ENCODE measurements at places on chromosomes 11 and 22.

- no peak for DNase-seq
Measured at GRCh38 chr11:9095421-9095820, 4.0 kb upstream of the SCUBE2 start.

GRCh38 chr22:19766511-19767426 lies 6.2 kb downstream of the TBX1 start:
- DNase-seq = no peak

DNA sequence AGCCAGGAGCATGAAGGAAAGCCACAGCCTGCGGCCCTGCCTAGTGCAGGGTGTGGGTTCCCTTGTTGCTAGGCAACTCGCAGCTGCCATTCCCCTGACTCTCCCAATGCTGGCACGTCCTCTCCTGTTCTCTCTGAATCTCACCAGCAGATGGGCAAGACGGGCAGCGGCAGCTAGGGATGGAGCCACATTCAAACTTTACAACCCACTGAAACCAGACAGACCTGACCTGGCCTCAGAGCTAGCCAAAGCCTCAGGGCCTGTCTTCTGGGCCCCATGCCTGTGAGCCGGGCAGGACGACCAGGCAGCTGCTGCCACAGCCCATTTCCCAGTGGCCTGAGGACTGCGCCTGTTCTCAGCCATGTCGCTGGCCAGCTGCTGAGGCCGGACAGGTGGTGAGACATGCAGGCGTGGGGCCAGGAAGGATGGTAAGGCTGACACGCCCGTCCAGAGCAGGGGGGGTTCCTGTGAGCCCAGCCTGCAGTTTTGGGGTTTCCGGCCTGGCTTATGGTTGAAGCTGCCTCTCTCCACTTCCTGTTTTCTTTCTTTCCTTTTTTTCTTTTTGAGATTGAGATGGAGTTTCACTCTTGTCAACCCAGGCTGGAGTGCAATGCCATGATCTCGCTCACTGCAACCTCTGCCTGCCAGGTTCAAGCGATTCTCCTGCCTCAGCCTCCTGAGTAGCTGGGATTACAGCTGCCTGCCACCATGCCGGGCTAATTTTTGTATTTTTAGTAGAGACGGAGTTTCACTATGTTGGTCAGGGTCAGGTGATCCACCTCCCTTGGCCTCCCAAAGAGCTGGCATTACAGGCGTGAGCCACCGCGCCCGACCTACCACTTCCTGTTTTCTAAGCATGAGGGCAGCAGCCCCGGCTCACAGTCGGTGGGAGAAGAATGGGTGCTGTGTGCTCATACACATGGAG lies 4.1 kb downstream of the SUN2 start:
- DNase-seq = no peak

GRCh38 chr11:110200241-110200640 lies 96.2 kb downstream of the RDX start:
- no peak for DNase-seq

DNA sequence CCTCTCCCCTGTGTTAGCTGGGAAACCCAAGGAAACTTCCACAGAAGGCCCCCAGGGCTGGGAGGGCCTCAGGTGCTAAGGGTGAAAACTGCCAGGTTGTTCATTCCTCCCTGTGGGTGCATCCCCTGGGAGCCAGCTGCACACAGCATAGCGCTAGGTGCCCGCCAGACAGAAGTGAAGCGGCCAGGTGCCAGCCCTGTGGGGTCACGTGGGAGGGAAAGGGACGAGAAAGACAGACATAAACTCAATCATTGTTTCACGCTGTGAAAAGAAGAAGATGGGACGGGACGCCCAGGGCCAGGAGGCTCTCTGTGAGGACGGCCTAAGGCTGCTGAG lies 31.6 kb upstream of the HMOX1 start:
- DNase-seq = no peak

GRCh38 chr11:4459500-4459899 lies 10.4 kb downstream of the OR52K2 start:
- no peak for DNase-seq

GRCh38 chr11:42800041-42800440 lies 511.8 kb upstream of the API5 start:
- DNase-seq = no peak

All from DMS79 treated with DMSO at 0.1 percent for 48 hours (cell line).